ENCODE measurements at places on chromosomes 6 and 20. TPM values are rescaled to one million over a fixed set of nuclear protein-coding genes. Genes with fewer than 3 reads are reported as not detected.

GRCh38 chr6:84623956-84624680, 140.3 kb downstream of the TBX18 start:
- DNase-seq = no peak

- no peak for DNase-seq
Measured at GRCh38 chr6:71209626-71210025, 79.0 kb upstream of the OGFRL1 start.

DNA sequence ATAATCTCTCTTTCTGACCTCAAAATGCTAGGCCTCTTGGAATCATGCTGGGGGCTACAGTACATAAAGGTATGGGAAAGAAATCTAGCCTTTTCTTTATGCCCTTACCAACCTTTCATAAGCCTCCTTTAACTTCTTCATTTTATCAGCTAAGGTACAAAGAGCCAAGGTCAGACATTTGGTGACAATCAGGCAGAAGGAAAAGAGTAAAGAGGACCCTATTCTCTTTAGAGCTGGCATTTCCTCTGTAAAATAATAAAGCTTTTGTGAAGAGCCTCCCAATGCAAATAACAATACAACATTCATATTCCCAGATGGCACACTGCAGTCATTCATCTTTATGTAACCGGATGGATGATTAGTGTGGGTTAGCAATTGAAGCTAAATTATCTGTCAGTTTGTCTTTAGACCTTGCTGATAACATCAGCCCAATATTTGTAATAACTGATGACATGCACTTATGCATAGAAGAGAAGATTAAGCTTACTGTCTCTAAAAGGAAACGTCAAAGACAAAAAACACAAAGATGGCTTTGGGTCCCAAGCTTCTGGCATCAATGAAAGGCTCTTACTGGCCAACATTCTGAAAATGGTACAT, 163.1 kb downstream of the IBTK start:
- no peak for DNase-seq

DNA sequence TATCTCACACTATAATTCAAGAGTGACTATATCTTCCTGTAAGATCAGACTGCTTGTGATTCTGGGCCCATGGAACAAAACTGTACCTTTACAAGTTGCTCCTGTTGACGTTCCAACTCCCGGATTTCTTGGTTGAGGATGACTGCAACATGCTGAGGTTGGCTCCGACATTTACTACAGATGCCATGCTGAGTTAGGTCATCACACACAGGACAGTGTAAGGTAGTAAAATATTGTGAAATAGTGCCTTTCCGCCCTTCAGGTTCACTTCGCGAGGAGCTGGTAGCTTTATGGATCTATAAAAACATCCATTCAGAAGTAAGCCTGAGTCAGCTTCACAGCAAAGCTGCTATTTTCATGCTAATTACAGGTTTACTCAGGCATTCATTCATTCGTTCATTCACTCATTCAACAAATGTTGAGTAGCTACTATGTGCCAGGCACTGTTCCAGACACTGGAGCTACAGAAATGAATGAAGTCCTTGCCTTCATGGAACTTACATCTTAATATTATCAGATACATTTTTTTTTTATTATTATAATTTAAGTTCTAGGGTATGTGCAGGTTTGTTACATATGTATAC, 175.7 kb downstream of the REV3L start:
- no peak for DNase-seq

GRCh38 chr6:313917-314316, 21.6 kb downstream of the DUSP22 start:
- no peak for DNase-seq

GRCh38 chr6:36358226-36358915, 21.7 kb upstream of the BNIP5 start:
- no peak for DNase-seq

DNA sequence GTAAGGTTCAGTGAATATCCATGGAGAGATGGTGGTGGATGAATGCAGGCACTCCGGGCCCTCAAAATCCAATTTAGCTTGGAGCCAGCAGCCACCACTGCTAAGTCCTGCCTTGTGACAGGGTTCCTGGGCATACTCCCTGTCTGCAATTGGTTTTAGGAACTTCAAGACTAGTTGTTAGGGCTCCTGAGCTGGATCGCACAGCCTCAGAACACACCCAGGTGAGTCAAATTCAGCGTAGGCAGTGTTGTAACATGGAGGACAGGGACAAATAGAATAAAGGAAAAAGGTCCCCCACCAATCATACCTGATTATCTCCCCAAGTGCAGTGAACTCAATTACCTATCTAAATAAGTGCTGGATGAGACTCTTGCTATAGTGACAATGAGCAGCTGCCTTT, 74.6 kb downstream of the PERP start:
- DNase-seq = no peak

- no peak for DNase-seq
Measured at GRCh38 chr6:35735452-35735851, 1.4 kb upstream of the ARMC12 start.

DNA sequence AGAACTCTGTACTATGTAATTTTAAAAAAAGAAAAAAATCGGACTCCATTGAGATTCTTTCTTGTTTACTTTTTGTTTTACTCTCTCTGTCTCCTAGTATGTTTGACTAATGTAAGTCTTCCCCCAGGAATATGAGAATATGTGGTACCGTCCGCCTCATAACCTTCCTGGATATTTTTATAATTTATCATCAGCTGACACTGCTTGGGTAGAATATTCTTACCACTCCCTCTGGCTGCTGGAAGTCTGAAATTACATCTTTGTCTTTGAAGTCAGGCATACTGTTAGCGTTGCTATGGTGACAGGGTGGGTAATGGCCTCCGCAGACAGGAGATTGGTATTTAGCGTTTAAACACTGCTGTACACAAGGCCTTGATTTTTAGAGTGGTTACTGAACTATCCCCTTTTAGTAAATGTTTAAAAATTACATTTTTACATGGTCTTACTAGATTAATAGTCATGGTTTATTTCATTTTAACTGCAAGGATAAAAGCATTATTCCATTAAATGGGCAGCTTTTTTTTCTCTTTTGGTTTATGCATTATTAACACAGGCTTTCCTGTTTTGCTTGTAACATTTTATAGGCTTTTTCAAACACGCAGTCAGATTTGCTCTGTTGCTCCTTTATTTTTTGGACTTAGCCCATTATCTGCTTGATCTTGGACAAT, 176.4 kb downstream of the ARID1B start:
- DNase-seq = peak; percentile 40

DNA sequence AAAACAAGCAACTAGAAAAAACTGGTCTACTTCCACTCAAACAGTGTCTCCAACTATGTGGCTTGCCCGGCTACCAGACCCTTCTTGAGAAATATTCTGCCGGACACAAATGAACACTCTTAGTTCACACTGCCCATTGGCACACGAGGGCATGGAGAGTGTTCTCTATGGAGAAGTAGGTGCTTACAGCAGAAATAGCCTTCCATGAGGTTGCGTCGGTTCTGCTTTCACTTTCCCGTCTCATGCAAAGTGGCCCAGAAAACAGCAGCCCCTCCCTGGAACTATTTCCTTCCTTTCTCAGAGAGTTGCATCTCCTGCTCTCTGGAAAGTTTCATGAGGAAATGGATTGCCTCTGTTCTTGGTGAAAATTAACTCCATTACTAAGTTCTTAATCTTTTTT, 9.5 kb upstream of the HLA-DOA start:
- no peak for DNase-seq

GRCh38 chr6:143952947-143953701, 54.9 kb downstream of the PLAGL1 start:
- DNase-seq = no peak

DNA sequence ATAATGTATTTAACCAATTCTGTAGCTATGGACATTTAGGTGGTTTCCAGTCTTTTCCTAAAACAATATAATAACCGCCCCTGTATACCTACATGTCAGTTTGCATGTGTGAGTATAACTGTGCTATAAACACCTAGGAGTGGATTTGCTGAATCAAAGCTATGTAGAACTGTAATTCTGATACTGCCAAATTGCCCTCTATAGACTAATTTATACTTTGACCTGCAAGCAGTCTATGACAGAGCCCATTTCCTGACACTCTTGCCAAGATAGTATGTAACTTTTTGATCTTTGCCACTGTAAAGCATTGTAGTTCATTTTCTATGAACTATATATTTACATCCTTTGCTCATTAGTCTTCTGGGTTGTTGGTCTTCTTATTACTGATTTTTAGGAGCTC, 19.5 kb downstream of the FERMT1 start:
- DNase-seq = no peak

DNA sequence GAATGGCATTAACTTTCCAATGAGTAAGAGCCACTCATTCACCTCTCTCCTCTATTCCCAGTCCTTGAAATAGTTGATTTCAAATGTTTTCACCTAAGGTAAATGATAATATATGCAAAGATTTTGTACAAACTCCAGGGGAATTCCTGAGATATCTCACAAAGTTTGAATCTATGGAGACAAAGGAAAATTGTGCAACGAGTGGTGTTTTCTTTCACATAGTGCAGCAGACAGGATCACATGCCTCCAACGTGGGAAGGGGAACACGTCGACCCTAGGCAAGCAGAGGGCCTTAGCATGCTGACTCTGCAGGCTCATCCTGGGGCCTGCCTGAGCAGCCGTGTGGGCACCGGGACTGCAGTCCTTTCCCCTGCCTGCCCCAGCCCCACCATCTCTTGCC, 195.6 kb upstream of the THBS2 start:
- DNase-seq = no peak

DNA sequence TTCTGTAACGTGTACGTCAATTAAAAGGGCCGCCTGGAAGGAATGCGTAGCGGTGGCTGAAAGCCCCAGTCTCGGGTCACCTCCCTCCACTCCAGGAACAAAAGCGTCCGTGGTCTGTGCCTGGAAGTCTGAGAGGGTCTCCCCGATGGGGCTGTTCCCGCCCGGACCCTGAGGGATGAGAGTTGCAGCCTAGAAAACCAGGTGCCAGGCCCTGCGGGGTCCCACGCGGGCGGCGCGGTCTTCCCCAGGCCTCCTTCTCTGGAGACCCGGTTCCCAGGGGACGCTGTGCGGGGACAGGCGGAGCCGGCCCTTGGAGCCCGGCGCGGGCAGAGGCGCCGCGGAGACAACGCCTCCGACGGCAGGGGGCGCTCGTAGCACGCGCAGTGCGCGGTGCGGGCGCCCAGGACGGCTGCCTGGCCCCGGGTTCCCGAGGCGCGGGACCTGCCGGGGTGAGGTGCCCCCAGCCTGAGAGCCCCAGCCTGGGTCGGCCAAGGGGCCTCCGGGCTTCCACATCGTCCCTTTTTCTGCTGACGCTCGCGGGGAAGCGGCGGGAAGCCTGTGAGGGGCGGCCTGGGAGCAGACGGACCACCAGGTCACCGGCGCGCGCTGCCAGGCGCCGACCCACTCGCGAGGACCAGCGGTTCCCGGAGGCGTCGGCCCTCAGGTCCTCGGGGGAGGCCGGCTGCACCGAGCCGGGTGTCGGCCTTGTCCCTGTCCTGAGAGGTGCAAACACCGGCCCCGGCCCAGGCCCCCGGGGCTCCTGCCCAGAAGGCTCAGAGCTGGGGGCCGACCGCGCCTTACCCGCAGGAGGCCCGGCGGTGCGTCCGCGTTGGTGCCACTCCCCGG, 5.3 kb upstream of the FOXC1 start:
- DNase-seq = peak; percentile 86

DNA sequence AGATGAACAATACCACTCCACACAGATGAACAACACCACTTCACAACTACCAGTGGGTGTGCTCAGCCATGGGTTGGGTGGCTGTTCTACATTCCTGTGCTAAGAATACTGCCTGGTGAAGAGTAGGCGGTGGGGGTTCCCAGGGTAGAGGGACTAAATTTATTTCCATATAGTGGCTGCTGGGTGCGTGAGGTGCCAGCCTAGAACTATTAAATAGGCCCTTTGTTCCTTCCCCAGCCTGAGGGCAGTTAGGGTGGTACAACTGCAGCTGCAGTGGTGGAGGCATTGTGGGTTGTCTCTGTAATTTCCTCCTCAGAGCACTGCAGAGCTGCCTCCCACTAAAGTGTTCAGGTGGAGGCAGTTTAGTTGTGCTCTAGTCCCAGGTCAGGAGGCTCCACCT, 618.4 kb downstream of the MMUT start:
- no peak for DNase-seq

DNA sequence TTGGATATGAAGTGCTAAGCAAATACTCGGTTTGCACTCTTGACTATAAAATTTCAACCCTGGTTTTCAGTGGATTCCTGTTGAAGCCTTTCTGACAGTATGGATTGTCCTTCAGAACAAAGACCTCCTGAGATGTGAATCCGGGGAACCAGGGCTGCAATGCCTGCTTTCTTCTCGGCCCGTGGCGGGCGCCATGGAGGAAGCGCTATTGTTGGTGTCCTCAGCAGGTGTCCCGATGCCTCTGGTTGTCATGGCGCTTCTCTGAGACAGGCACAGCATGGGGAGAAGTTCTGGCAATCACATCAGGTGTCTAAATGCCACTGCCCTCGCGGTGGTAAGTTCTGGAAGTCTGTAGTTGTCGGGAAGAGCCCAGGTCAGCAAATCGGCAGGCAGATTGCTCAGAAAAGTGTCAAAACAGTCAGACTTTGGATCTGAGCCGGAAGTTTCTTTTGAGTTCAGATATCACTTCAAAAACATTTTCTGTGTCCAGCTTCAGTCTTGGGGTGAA, 188.5 kb downstream of the CDH4 start:
- no peak for DNase-seq

DNA sequence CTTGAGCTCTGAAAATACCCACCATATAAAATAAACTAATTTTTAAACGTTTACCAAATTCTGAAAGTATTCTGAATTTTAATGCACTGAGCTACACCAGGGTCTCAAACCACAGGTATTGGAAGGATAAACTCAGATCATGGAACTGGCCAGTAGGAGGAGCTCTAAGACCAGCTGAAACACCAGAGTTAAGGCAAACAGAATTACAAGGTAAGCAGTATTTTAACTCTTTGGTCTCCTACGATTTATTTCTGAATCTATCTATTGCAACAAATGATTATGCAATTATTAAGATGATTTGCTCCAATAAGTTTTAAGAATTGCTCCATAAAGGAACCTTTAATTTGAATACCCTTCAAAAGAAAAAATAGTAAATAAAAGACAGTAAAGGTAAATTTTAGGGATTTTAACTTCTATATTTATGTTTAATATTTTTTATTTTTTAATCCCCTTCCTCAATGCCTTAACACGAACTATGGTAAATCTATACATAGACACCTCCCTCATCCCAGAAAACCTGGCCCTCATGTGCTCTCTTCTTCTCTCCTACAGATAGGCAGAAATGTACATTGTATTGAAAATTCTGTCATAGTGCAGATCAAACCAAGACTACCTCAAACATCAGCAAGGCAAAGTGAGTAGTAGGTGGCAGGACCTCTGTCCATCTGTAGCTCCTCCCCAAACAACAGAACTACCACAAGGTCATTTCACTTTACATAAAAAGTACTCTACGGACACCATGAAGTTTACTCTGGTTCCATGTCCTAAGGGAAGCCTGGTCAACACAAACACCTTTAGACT, 58.4 kb downstream of the SMLR1 start:
- DNase-seq = peak; percentile 42

DNA sequence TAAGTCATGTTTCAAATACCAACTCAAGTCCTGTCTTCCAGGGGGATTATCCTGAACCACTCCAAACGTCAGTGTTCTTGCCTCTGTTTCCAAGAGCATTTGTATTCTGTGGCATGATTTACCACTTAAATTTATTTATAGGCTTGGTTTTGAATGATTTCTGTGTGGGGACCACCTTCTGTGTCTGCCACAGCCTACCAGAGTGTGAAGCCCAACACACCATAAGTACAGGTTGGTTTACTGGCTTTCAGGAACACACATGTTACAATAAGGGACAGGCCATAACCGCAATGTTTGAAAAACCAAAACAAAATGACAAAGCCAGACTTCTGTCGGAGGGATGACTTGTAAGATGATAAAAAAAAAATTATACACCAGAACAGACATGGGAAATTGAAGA, 56.5 kb upstream of the MAP3K7 start:
- DNase-seq = no peak

PTPRT gene
- total RNA-seq = 26.9 TPM

UCKL1 gene
- total RNA-seq = 14.3 TPM

PTGIS gene
- 7.7 TPM for total RNA-seq

FAM83D gene
- total RNA-seq = 2.4 TPM

ME1 gene
- total RNA-seq = 2.9 TPM

Data from frontal cortex (tissue), 4 donors.